ENCODE measurements at places on chromosomes 11 and 22.
A peak's percentile ranks its signal among the peaks of the same experiment; 100 is the strongest.

DNA sequence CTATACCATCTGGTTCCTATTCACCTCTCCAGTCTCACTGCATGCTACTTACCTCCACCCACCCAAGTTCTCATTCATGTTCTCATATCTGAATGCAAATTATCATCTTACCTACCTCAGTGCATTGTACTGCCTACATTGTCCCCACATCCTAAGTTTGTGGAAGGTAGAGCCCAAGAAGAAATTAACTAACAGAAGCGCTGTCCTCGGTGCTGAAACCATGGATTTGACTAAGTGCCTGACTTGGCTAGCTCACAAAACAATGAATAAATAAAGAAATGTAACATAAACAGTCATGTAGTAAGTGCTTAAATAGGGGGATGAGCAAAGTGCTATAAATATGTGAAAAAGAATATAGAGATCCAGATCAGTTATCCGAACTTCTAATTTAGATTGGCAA lies 63.2 kb downstream of the GRIA4 start:
- DNase-seq = no peak

GRCh38 chr22:50733521-50734342 lies 4.3 kb upstream of the ACR start:
- no peak for DNase-seq

DNA sequence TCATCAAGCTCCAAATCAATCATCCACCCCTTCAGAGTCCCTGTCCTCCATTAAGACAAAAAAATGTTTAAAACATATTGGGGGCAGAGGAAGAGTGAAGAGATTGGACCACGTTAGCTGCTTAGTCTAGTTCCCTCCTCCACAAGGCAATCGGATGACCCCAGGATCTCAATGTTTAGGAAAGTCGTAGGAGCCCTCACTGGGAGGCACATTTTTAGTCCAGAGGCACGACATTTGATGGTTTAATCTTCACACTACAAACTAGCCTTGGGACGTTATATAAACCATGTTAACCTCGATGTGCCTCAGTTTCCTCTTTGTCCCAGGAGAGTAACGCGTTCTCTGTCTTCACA lies 588 bp upstream of the FAT3 start:
- DNase-seq = no peak

DNA sequence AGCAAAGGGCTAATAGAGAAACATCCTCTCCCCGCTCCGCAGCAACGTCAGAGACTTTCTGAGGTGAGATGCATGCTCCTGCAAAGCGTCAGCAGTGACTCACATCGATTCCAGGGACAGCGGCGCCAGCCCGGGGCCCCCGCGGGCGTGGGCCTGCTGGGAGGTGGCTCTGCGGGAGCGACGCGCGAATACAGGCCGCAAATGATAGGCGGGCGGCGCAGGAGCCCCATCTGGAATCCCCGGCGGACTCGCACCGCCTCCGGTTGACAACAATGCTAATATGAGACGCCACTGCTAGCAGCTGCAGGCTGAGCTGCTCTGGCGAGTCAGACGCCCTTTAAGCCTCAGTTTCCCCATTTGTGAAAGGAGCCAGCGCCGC lies 557 bp downstream of the RANGAP1 start:
- DNase-seq = peak; percentile 4

- DNase-seq = no peak
Measured at GRCh38 chr11:117084992-117085391, 13.2 kb downstream of the SIK3 start.

GRCh38 chr11:19770277-19770676 lies 57.6 kb downstream of the NAV2 start:
- no peak for DNase-seq

GRCh38 chr11:134036492-134037045 lies 32.3 kb upstream of the JAM3 start:
- DNase-seq = no peak

DNA sequence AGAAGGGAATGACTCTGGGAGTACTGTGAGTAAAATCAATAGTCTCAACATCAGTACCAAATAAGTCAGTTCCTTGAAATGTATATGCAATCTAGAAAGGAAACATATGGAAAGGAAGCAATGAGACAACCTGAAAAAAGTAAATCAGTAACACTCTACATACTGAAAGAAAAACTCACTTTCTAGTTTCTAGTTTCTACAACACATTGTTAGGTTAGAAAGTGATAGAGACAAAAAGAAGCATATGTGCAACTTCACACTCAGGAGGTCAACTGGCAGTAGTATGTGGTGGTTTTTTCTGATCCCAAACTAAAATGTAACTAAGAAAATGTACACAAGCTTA lies 156.5 kb upstream of the SOX6 start:
- no peak for DNase-seq

- DNase-seq = no peak
Measured at GRCh38 chr11:92627615-92628256, 341.7 kb upstream of the MTNR1B start.

All from DMS79 treated with DMSO at 0.1 percent for 48 hours (cell line).